Esophagus squamous epithelium (tissue), 5 donors: ENCODE measurements at places on chromosomes 7 and 10. TPM values are rescaled to one million over a fixed set of nuclear protein-coding genes. Genes with fewer than 3 reads are reported as not detected.
A peak's percentile ranks its signal among the peaks of the same experiment; 100 is the strongest.

DNA sequence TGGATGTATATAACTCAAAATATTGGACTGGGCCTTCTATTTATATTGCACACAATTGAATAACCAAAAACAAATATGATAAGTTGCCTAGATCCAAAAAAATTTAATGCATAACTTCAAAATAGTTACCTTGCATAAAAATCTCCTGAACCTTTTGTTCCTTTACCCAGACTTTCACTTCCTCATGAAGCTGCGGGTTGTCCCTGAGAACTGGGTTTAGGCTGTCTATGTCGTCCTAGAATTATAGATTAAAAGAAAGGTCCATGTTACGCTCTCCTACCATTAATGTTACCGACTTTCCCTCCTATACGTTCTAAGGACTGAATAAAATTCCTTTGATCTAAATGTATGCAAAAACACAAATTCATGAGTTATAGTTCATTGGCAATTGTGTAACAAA lies 86.6 kb downstream of the NRBF2 start:
- peaks cover 7% of the 10 kb centered on the region for H3K36me3 ChIP-seq
- H3K4me3 ChIP-seq = no peak overlapping the region
- DNase-seq = no peak
- no peaks in the 10 kb centered on the region for H3K4me1 ChIP-seq

DNA sequence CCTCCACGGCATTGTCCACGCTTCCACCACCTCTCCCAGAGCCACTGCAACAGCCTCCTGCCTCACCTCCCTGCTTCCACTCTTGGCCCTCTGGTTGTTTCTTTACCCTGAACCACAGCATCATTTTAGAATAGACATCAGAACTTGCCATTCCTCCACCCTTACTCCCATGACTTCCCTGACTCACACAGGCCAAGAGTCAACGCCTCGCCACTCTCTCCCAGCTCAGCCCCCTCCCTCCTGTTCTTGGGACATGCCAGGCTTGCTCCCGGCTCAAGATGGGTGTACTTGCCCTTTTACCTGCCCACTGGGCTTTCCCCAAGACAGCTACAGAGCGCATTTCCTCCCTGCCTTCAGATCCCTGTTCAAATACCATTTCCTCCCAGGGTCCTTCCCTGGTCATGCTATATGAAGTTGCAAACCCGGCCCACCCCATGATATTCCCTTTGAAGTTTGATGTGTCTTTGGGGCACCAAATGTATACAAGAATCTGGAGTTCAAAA lies 429.1 kb downstream of the RPS24 start:
- no peaks in the 10 kb centered on the region for H3K36me3 ChIP-seq
- peaks cover 1% of the 10 kb centered on the region for H3K27me3 ChIP-seq
- DNase-seq = no peak

GRCh38 chr10:110803239-110803749 lies 68.4 kb upstream of the PDCD4 start:
- DNase-seq = no peak
- H3K4me3 ChIP-seq = no peak overlapping the region
- no peaks in the 10 kb centered on the region for H3K36me3 ChIP-seq
- H3K27me3 ChIP-seq = no peaks in the 10 kb centered on the region
- peak overlapping the region; percentile 54 for H3K27ac ChIP-seq

- DNase-seq = no peak
- H3K27me3 ChIP-seq = no peaks in the 10 kb centered on the region
These were observed 108.9 kb upstream of the PDCD4 start for GRCh38 chr10:110762849-110763211.

- H3K27me3 ChIP-seq = no peaks in the 10 kb centered on the region
- no peak for DNase-seq
- no peaks in the 10 kb centered on the region for H3K4me1 ChIP-seq
- no peaks in the 10 kb centered on the region for H3K36me3 ChIP-seq
These were observed 206.6 kb upstream of the BMPER start for GRCh38 chr7:33698692-33699128.

GRCh38 chr10:132526676-132527075 lies 10.9 kb upstream of the INPP5A start:
- no peak overlapping the region for H3K27ac ChIP-seq
- H3K36me3 ChIP-seq = no peaks in the 10 kb centered on the region
- H3K4me1 ChIP-seq = no peaks in the 10 kb centered on the region

GRCh38 chr7:144001543-144001942 lies 1.4 kb downstream of the OR6B1 start:
- no peaks in the 10 kb centered on the region for H3K27me3 ChIP-seq
- no peaks in the 10 kb centered on the region for H3K4me1 ChIP-seq
- no peaks in the 10 kb centered on the region for H3K36me3 ChIP-seq
- H3K4me3 ChIP-seq = no peak overlapping the region
- no peak overlapping the region for H3K27ac ChIP-seq

- no peaks in the 10 kb centered on the region for H3K4me1 ChIP-seq
- no peaks in the 10 kb centered on the region for H3K27me3 ChIP-seq
- no peak overlapping the region for H3K4me3 ChIP-seq
- no peak overlapping the region for H3K27ac ChIP-seq
- DNase-seq = no peak
These were observed 318.2 kb upstream of the CELF2 start for GRCh38 chr10:10699427-10699826.

- H3K27me3 ChIP-seq = no peaks in the 10 kb centered on the region
- no peak for DNase-seq
- H3K36me3 ChIP-seq = no peaks in the 10 kb centered on the region
- no peak overlapping the region for H3K4me3 ChIP-seq
- no peaks in the 10 kb centered on the region for H3K4me1 ChIP-seq
- H3K27ac ChIP-seq = no peak overlapping the region
These were observed 590.5 kb downstream of the PARD3 start for GRCh38 chr10:34224639-34225038.

DNA sequence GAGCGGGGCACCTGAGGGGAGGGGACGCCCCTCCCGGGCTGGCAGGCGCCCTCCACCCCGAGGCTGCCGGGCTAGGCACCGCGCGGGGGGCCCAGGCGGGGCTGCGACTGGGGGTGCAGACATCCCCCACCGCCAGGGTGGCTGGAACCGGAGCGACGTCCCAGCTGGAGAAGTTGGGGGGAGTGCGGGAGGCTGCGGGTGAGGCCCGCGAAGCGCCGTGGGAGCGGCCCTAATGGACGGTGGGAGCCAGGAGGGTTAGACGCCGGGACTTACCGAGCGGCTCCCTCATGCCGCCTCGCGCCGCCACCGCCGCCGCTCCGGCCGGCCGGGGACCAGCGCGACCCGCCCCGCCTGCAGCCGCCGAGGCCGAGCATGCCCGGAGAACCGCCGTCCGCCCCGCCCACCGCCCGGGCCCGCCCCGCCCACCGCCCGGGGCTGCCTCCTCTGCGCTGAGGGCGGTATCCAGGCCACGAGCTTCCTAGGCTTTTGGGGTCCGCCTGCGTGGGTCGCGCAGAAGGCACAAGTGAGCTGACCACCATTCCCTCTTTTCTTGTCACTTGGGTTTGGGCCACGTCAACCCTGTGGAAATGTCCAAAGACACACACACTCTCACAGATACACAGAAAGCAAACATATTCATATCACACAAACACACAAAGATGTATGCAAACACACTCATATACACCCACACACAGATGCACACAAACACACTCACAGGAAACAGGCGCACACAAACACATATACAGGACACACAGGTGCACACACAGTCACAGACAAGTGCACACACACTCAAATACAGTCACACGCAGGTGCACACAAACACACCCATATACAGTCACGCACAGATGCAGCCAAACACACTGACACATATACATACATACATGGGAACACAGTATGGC lies at the start of gene JCAD:
TSS of gene JCAD (minus strand) at position 378 of the 899 bp plus-strand sequence. CDS start 11,774 bp downstream, outside the sequence.
- peaks cover 6% of the 10 kb centered on the region for H3K4me1 ChIP-seq
- peak within 1 kb of the TSS; percentile 95 for H3K27ac ChIP-seq
- peak within 1 kb of the TSS; percentile 54 for H3K4me3 ChIP-seq
- no peak for DNase-seq
- no peaks in the 10 kb centered on the region for H3K27me3 ChIP-seq
- no peaks in the 10 kb centered on the region for H3K36me3 ChIP-seq

GRCh38 chr7:106480161-106480579 lies 180.8 kb downstream of the CCDC71L start:
- DNase-seq = no peak
- H3K4me3 ChIP-seq = no peak overlapping the region
- H3K4me1 ChIP-seq = no peaks in the 10 kb centered on the region
- no peaks in the 10 kb centered on the region for H3K36me3 ChIP-seq

DNA sequence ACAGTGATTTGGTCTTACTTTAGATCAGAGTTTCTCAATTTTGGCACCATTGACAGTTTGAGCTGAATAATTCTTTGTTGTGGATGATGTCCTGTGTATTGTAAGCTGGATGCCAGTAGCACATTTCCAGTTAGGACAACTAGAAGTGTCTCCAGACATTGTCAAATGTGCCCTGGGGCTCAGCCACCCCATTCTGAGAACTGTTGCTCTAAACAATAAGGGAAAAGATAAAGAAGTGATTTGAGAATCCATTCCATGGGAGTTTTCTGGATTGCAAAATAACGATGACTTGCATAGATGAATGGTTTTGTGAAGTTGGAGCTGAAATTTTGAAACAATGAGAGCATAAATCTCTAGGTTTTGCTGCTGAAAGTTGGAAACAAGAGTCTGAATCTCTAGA lies 44.6 kb downstream of the NUP205 start:
- no peaks in the 10 kb centered on the region for H3K27me3 ChIP-seq
- DNase-seq = no peak
- no peak overlapping the region for H3K27ac ChIP-seq
- H3K4me1 ChIP-seq = no peaks in the 10 kb centered on the region
- H3K4me3 ChIP-seq = no peak overlapping the region
- peaks cover 6% of the 10 kb centered on the region for H3K36me3 ChIP-seq

DNA sequence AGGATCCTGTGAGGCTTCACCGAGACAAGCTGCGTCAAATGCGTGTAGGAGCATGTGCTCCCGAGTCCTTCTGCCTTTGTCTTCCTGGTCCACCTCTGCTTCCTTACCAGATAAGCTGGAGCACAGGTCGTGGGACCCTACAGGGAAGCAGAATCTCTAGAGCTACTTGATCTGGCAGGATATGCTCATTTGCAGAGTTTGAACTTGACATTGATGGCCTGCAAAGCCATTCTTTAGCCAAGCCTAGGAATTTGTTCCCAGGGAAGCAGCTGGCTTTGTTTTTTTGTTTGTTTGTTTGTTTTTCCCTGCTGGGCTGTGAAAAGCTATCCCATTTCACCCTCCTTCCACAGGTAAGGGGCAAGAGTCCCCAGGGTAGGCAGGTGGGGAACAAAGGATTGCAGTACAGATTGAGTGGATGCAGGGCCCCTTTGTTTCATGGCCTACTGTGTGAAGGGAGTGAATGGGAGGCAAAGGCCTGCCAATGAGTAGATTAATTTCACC lies 200.0 kb upstream of the BMPER start:
- no peaks in the 10 kb centered on the region for H3K36me3 ChIP-seq
- H3K27me3 ChIP-seq = no peaks in the 10 kb centered on the region
- no peak overlapping the region for H3K4me3 ChIP-seq
- no peak overlapping the region for H3K27ac ChIP-seq

DNA sequence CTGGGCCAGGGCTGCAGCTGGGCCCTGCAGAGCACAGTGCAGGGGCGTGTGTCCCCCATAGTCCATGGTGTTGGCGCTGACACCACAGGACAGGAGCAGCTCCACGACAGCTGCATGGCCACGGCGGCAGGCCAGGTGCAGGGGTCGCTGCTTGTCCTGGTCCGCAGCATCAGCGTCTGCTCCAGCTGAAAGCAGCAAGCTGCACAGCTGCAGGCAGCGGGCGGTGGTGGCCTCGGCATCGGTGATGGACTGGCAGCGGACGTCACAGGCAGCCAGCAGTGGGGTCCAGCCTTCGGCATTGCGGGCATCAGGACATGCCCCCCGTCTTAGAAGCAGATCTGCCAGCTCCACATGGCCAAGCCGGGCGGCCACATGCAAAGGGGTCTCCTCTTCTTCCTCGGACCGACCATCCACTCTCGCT lies 6.0 kb downstream of the ASB10 start:
- no peaks in the 10 kb centered on the region for H3K4me1 ChIP-seq
- DNase-seq = no peak
- H3K27me3 ChIP-seq = no peaks in the 10 kb centered on the region
- no peak overlapping the region for H3K4me3 ChIP-seq

DNA sequence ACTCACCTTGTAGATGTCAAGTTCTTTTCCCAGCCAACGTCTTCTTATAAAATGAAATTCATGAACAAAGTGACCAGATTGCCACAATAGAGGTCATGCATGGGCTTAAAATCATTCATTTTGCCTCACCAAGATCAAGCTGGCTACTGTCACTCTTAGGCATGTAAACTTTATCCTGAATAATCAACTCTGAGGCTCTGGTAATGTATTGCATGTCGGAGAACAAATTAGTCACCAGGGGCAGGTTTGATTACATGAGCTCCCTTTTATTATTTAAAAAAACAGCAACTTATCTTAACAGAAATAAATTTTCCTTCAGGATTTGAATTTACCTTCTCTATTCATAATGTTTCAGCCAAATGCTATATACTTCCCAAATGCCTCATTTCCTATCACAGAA lies 112.9 kb upstream of the SP4 start:
- no peaks in the 10 kb centered on the region for H3K4me1 ChIP-seq
- no peaks in the 10 kb centered on the region for H3K27me3 ChIP-seq
- DNase-seq = no peak
- no peaks in the 10 kb centered on the region for H3K36me3 ChIP-seq
- H3K27ac ChIP-seq = no peak overlapping the region
- H3K4me3 ChIP-seq = no peak overlapping the region

- DNase-seq = no peak
- no peak overlapping the region for H3K27ac ChIP-seq
- no peak overlapping the region for H3K4me3 ChIP-seq
- H3K4me1 ChIP-seq = no peaks in the 10 kb centered on the region
These were observed 34.5 kb upstream of the CAMK1D start for GRCh38 chr10:12314836-12315235.

GRCh38 chr7:7114575-7115291 lies 67.6 kb upstream of the C1GALT1 start:
- H3K36me3 ChIP-seq = no peaks in the 10 kb centered on the region
- H3K27me3 ChIP-seq = no peaks in the 10 kb centered on the region
- H3K4me3 ChIP-seq = no peak overlapping the region
- H3K4me1 ChIP-seq = no peaks in the 10 kb centered on the region
- no peak for DNase-seq

- no peak overlapping the region for H3K4me3 ChIP-seq
- H3K36me3 ChIP-seq = peaks cover under 1% of the 10 kb centered on the region
- DNase-seq = no peak
- peaks cover 3% of the 10 kb centered on the region for H3K27me3 ChIP-seq
These were observed 26.7 kb downstream of the MICALL2 start for GRCh38 chr7:1432411-1433082.

Gene TRPV5
- total RNA-seq = not detected

Gene MRC1
- total RNA-seq = 43.1 TPM

Gene CPA2
- not detected for total RNA-seq

Gene NANOS1
- 0.79 TPM for total RNA-seq

Gene MSMB
- not detected for total RNA-seq

Gene AKR1C2
- total RNA-seq = 686 TPM

Gene PKD2L1
- total RNA-seq = not detected

Gene IFIT1B
- not detected for total RNA-seq

Gene FANK1
- 4.3 TPM for total RNA-seq

Gene CACNB2
- total RNA-seq = 3.8 TPM
